ENCODE measurements at places on chromosomes 11 and 22. TPM values are rescaled to one million over a fixed set of nuclear protein-coding genes. Genes with fewer than 3 reads are reported as not detected.

- no peak for DNase-seq
These were observed 84.0 kb downstream of the GGTLC2 start for GRCh38 chr22:22728382-22728781.

DNA sequence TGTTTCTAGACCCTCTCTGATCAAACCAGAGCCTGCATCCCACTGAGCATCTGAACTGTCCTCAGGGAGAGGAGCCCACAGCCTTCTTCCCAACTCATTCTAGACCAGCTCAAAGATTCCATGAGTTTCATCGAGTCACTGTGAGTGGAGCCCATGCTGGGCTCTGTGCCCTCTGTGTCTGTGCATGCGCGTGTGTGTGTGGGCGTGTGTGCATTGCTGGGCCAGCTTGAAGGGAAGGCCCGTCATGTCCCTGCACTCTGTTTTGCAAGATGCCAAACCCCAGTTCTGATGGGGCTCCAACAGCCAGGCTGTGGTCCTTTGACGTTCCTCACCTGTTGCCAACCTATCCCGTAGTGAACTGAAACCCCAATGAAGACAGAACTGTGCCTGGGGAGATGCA, 7.1 kb downstream of the MPEG1 start:
- DNase-seq, result no peak

SLC22A8 gene
- polyA plus RNA-seq, result 51.1 TPM

MMP7 gene
- polyA plus RNA-seq, result 24.5 TPM

- peak; percentile 66 for DNase-seq
These were observed 22.3 kb upstream of the TESMIN start for GRCh38 chr11:68773521-68774193.

DNA sequence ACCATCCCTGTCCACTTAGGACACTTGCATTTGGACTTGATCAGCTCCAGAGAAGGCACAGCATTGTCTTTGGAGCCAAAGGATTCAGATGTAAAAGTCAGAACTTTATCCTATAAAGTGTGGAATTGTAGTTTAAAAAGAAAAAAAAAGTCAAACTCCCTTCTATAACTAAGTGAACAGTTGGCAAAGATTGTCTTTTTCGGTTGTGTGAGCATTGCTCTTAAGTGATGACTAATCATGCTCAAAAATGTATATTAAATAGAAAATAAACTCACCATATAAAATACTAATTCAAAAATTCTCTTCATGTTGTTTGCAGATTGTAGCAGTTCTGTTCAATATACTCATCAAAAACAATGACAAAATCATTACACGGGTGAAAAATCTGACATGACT, 93.8 kb downstream of the ETS1 start:
- DNase-seq, result no peak

OR2AG2 gene
- polyA plus RNA-seq, result 0.06 TPM

TRIM6 gene
- polyA plus RNA-seq, result 3.4 TPM

- DNase-seq, result no peak
These were observed 105.4 kb upstream of the TIMP3 start for GRCh38 chr22:32696089-32696488.

DNA sequence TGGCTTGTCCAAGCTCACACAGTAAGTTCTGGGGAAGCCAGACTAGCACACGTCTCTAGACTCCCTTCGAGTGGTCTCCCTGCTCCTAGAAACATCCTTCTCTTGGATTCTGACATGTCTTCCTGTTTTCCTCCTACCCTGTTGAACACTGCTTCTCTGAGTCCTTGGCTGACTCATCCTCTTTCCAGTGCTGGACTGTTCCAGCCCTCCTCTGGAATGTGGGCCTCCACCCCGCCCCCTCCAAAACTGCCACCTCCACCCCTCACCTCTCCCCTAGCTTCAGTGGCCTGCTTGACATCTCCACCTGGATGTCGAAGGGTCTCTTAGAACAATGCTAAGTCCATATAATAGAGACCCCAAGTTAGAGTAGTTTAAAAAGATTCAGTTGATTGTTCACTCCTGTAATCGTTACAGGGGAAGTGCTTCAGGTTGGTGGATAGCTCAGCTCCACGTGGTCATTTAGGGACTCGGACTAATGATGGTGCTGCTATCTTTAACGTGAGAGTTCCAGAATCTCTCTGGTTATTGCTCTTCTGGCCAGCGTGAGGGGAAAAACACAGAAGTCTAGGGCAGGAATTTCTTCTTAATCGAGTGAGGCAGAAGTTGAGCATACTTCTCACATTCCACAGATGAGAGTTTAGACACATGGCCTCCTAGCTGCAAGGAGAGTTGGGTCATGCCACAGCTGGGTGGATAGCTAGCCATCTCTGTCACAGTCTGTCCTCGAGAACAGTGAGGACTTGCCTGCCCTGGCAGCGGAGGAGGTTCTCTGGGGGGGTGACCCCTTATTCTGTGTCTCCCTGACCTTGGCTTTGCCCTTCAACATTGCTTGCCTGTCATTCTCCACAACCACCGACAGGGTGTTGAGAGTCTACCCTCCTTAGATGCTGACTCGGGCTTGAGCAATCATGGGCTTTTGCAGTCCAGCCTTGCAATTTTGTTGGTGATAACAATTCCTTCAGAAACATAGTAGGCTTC, 4.7 kb upstream of the C11orf96 start:
- DNase-seq, result no peak

GRCh38 chr22:31133911-31134310, 6.4 kb downstream of the PLA2G3 start:
- no peak for DNase-seq

OR52A1 gene
- polyA plus RNA-seq, result not detected

- DNase-seq, result no peak
These were observed 19.6 kb downstream of the RTN4R start for GRCh38 chr22:20248461-20248978.

All from left renal pelvis (tissue), 4 donors.